Forelimb muscle (tissue), 1 donor: ENCODE measurements at places on chromosomes 3 and 15. TPM values are rescaled to one million over a fixed set of nuclear protein-coding genes. Genes with fewer than 3 reads are reported as not detected.

- no peak for DNase-seq
Observed at GRCh38 chr15:42494998-42495360, 455 bp upstream of the SNAP23 start.

DNA sequence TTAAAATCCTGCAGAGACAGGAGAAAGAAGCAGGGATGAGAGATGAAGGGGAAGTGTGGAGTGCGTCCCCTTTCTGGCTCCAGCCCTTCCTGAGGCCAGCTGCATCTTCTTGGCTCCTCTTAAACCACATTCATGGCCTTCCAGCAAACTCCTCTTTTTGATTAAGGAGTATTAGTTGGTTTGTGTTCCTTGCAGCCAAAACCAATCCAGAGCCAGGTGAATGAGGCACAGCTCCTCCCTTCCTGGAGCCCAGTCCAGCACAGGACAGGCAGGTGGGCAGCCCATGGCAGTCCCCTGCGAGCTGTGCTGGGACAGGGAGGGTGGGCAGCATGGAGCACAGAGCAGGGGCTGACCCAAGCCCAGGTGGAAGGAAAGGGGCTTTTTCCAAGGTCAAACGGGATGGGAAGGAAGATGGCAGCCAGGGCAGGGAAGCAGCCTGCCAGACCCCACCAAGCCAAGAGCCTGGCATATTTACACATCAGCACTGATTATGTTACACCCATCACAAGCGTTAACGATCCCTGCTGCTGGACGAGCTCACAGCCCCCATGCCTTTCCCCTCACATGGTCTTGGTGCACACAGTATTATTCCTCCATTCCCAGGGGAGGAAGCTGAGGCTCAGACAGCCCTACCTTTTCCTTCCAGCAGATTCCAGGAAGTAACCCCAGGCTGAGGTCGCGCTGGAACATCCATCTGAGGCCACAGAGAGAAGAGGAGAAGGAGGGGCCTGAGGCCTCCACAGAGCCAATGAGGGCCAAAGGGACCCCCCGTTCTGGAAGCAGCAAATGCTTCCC is 175.6 kb downstream of the SMAD6 start:
- DNase-seq = no peak

- no peak for DNase-seq
Observed at GRCh38 chr3:67646586-67647234, 7.7 kb downstream of the SUCLG2 start.

Gene CHSY1
- polyA plus RNA-seq = 27.9 TPM

Gene BCL2A1
- 0.28 TPM for polyA plus RNA-seq

- DNase-seq = no peak
Observed at GRCh38 chr3:44415421-44415820, 62.0 kb downstream of the ZNF445 start.

DNA sequence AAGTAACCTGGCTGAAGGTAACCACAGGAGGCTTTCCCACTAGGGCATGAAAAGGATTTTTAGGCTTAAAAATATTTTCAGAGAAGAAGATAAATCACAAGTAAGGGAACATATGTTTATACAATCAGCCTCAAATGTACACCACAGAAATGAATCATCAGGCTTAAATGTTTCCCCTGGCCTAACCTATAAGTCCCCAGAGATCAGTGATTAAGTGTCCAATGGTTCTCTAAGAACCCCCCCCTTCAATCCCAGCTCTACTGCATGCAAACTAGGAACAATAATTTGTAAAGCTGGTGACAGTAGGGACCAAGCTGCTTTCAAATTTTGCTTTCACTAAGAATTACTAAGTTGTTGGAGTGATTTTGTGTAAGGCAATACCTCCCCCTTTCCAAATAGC is 431.6 kb upstream of the LMCD1 start:
- no peak for DNase-seq

DNA sequence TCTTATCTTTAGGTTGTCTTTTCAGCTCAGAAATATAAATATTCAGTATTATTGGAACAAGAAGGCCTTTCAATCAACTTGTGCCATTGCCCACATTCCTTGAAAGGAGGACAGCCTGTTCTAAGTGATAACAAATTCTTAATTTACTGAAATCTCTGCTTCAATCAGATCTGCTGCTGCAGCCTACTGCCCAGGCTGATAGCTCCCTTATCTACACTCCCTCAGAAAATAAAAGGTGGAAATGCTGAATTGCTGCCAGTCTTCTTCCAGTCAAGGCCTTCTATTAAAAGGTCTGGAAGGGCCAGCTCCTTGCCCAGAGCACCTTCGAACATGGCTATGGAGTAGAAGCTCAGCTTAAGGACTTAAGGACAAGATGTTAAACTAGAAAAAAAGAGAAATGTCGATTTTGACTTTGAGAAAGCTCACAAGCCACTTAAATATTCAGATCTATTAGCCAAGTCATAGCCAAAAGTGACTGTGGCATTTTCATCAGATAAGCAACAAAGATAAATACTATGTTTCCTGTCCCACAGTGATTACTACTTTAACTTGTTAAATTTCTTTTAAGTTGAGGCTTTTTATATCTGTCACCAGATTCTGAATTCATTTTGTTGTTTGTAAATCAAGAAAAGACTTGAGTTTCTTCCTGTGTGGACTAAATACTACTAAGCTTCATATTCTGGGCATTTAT is 480.5 kb upstream of the CBLB start:
- DNase-seq = no peak

Gene GOLGA6L7
- polyA plus RNA-seq = 0.15 TPM

Gene SLITRK3
- 0.33 TPM for polyA plus RNA-seq

DNA sequence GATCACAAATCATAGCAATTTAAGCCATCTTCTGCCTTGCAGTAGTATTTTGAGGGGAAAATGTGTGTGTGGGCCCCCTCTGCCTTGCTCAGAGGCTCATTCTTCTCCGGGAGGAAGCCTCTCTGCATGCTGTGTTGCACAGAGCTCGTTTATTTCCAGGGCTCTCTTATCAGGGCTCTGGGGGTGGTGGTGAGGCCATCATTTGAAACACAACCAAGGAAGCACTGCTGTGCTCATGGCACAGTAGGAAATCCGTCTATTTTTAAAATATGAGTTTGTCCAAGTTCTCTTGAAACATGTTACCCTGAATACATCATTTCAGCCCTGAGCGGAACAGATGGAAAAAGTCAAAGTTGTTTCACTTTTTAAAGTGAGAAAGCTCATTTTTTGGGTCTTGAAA is 369.0 kb upstream of the CFAP20DC start:
- DNase-seq = no peak

GRCh38 chr3:52315977-52316764 is at the start of gene DNAH1:
TSS of gene DNAH1 (plus strand) at chr3:52316319. CDS start at chr3:52322443, 6,124 bp downstream.
- DNase-seq = no peak
